ENCODE measurements at places on chromosomes 1 and 21.

DNA sequence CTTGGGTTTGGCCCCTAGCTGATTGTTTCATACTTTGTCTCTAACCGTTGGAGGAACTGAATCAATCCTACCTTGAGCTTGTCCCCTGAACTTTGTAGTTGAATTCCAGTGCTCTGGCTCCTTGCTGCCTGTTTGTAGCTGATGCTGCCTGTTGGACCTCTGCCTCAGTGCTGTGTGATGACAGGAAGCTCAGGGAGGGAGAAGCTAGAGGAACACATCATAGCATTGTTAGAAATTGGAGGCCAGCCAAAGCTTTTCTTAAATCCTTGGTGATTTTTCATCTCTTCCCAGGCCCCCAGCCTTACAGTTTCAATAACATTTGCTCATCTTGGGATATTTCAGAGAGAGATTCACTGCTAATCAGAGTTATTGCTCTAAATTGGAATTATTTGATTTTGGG lies 34.0 kb downstream of the MACF1 start:
- no peak for DNase-seq

GRCh38 chr21:43618940-43619339 lies 40.3 kb downstream of the HSF2BP start:
- no peak for DNase-seq

GRCh38 chr1:93106226-93106625 lies 27.1 kb downstream of the MTF2 start:
- no peak for DNase-seq

DNA sequence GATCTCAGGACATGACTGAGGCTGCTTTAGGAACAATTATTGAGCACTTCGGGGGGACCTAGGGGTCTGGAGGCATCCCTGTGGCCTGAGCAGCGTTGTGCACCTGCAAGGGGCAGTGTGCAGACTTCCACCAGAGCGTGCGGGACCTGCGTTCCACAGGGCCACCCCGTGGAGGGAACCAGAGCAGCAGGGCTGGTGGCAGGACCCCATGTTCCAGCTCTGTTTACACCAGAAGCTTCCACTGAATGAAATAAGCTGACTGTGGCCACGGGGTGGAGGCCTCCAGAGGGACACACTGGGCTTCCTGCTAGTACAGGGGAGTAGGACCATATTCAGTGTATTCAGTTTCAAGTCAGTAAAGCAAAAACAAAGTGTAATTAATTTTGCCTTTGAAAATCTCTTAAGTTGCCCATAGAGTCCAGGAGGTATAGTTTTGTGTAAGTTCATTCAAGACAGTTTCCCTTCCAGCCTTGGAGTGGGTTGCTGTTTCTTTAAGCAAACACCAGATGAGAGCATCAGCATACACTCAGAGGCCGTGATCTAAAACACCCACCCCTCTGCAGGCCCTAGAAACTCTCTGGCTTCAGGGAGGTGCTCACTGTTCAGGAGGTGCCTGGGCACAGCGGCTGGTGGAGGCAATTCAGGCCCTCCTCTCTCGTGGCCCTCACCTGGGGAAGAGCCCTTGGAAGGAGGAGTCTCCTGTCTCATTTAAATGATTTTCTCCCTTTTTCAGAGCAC lies 16.6 kb downstream of the SLC1A7 start:
- no peak for DNase-seq

- no peak for DNase-seq
These were observed 1655.4 kb downstream of the BRINP3 start for GRCh38 chr1:188822248-188822647.

DNA sequence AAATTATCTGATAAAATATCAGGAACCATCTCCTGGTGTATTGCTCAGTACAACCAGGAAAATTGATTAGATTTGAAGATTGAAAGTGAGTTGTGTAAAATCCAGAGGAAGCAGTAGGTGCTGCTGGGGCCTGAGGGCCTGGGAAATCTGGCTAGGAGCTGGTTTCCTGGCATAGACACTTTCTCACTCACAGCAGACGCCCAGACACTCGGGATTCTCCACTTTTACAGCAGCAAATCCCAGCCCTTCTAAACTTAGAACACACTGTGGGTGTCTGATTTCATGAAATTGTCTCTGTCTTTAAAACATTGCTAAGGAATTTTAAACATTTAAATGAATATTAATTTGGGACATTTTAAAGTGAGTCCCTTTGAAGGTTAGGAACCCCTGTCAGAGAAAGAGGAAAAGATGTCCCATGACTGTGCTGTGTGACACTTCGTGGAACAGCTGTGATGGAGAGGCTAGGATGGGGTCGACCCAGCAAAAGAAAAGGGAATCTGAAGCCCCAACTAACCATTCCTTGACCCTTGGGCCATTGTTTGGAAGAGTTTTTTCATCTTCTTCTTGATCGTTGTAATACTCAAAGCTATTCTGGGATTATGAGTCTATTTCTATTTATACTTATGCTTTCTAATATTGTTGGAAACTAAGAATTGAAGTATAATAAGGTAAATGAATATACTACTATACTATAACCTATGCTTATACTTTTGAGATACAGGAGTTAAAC lies 49.0 kb upstream of the VAMP3 start:
- no peak for DNase-seq

DNA sequence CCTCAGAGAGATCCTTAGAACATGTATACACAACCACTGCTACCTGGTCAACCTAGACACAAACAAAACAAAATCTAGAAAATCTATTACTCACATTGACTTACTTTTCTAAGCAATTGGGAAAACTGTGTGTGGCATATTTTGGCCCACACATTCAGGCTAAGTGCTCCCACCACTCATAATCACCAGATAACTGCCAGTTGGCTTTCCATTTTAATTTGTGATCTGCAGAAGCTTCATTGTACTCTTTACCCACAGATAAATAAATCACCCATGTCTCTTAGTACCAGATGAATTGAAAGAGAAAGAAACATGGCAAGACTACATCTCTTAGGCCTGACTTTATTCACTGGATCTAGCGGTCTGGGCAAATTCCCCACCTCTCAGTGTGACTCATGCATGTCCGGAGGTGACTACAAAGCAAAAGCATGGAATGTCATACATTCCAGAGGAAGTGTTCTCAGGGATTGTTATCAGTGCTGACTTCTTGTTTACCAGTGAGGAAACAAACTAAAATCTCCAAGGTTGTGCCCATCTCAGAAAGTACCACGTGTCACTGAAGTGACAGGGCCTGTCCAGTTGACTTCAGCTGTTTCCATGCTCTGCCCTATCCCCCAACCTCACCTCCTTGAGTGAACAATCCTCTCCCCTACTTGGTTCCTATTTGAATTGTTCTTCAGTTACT lies 52.4 kb upstream of the BCL10 start:
- no peak for DNase-seq

DNA sequence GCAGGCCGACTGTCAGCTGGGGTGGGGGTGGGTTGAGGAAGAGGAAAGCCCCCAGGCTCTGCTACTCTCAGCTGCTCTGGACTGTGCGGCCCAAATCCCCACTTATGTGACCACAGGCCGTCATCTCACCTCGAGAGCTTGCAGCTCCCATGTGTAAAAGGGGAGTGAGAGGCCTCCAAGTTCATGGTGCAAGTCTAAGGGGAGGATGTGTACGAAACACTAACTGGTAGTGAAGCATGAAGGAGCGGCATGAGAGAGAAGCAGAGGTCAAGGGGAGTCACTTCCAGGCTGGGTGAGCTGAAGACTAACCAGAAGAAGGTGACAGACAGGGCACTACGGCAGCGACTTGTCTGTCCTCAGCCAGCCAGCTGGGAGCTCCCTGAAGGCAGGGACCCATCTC lies 43.8 kb downstream of the GLIS1 start:
- no peak for DNase-seq

- no peak for DNase-seq
These were observed 47.1 kb downstream of the CTH start for GRCh38 chr1:70458131-70458530.

- DNase-seq, result peak; percentile 68
These were observed 1152.0 kb upstream of the B3GALT2 start for GRCh38 chr1:194338241-194338948.

- no peak for DNase-seq
These were observed 64.9 kb upstream of the ARTN start for GRCh38 chr1:43868741-43869067.

DNA sequence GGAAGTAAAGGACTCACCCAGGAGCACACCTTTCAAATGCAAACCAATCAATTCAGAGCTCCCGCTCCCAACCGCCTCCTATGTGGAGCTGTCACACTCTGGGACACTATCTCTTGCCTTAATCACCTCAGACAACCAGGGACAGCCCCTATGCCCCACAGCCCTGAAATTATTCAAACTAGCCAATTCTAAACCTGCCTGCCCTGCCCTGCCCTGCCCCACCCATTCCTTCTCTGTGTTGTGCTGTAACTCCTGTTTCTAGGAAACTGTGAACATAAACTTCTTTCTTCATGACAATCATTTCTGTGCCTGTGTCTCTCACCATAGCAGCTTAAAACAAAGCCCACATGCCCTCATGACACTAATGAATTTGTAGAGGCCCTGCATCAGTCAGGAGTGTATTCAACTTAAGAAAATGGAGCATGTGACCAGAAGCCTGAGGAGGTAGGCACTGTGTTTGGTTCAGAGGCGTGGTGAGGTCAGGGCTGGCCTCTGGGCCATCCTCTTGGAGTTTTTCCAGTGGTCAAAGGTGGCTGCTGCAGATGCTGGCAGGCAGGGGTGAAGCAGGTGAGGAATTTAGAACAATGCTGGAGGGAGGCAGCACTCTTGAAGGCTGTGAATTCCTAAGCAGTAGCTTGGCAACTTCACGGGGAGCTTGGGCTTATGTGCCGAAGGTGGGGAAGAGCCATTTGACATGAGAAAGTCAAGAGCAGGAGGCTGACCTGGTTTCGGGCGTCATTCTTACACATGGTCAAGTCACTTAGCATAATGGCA lies 74.5 kb downstream of the RHOU start:
- no peak for DNase-seq

GRCh38 chr1:227654431-227654830 lies 80.7 kb downstream of the JMJD4 start:
- DNase-seq, result no peak

DNA sequence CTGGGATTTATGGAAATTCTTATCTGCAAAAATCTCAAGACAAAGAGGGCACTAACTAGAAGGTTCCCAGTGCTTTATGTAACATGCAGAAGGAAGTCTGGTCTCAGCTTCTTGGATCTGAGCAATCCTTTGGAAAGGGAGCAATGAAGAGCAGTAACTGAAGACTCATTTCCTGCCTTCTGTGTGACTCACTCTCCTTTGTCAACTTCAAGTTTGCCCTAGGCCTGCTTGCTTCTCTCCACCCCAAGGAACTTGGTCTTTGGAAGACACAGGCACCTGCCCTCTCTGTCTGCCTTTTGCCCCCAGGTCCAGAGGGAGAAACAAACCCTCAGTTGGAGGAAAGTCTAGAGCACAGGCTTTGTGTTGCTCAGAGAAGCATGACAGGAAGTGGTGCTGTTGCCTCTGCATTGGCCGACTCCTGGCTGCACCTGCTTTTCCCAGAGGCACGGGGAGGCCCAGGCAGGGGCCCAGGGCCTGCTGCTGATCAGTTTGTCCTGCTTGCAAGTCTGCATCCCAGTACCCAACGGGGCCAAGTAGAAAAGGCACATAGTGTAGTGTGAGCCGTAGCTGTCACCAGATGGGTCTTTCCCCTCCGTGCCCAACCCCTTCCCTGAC lies 137.2 kb downstream of the DHRS3 start:
- DNase-seq, result peak; percentile 61

GRCh38 chr1:13888351-13888986 lies 188.5 kb downstream of the PRDM2 start:
- no peak for DNase-seq

GRCh38 chr1:6026095-6026809 lies 19.4 kb upstream of the KCNAB2 start:
- DNase-seq, result peak; percentile 96

DNA sequence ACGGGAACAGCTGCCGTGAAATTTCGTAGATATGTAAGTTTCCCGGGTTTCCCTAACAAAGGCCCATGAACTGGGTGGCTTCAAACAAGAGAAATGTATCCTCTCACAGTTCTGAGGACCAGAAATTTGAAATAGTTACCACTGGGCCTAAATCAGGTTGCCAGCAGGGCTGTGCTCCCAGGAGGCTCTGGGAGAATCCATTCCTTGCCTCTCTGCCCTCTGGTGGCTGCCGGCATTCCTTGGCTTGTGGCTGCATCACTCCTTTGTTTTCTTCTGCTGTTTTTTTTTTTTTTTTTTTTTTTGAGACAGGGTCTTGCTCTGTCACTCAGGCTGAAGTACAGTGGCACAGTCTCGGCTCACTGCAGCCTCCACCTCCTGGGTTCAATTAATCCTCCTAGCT lies 23.7 kb downstream of the UMODL1 start:
- no peak for DNase-seq

GRCh38 chr21:20329636-20330035 lies 668.6 kb upstream of the NCAM2 start:
- no peak for DNase-seq

DNA sequence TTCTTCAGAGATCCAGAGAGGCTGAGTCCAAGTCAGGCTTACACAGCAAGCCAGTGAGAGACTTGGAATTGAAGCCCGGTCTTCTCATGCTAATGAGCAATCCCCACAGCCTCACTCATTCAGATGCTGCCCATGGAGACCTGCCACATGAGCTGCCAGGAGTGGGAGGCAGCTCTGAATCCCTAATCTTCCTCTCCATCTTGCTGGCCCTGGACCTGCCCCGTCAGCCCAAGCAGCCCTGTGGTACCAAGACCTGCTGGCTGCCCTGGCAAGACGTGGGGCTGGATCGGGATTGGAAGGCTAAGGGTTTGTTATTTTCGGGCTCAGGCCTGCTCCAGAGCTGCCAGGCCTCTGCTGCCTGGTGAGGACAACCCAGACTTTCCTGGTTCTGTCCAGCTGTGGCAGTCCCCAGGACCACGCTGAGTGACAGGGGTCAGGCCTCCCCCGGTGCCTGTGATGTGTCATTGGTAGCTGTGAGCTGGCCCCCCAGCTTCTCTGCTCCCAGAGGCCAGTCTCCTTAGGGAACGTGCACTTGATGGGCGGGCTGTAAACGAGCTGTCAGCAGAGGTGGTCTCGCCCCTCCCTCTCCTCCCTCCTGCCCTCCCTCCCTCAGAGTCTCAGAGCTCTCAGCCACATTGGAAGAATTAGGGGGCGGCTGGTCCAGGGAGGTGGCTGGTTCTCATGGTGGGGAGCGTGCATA lies 135.0 kb downstream of the FOXD2 start:
- DNase-seq, result no peak

- DNase-seq, result no peak
These were observed 766.5 kb upstream of the B3GALT2 start for GRCh38 chr1:193952778-193953374.
